ENCODE measurements at places on chromosomes 2 and 18.

DNA sequence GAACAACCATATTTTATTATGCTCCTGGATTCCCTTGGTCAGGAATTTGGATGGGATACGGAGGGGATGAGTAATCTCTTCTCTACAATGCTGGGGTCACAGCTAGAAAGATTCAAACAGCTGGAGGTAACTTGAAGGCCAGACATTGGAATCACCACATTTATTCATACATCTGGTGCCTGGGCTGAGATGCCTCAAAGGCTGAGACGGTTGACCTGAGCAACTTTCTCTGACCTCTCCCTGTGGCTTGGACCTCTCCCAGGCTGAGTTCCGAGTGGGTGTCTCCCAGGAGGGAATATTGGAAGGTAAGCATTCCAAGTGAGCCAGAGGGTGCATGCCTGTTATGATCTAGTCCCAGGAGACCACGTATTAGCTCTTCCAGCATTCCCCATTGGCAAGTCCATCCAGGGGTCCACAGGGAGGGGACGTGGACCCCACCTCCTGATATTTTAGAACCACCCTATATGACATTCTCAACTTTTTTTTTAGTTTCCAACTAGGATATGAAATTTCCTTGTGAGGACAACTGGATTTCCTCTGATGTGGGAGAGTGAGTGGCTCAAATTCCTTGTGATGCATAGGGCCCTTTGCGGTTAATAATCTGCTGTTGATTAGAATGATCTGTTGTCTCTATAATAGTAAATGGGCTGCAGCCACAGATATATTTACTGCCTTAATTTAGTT, 101.8 kb downstream of the MRPS9 start:
- DNase-seq, result no peak

DNA sequence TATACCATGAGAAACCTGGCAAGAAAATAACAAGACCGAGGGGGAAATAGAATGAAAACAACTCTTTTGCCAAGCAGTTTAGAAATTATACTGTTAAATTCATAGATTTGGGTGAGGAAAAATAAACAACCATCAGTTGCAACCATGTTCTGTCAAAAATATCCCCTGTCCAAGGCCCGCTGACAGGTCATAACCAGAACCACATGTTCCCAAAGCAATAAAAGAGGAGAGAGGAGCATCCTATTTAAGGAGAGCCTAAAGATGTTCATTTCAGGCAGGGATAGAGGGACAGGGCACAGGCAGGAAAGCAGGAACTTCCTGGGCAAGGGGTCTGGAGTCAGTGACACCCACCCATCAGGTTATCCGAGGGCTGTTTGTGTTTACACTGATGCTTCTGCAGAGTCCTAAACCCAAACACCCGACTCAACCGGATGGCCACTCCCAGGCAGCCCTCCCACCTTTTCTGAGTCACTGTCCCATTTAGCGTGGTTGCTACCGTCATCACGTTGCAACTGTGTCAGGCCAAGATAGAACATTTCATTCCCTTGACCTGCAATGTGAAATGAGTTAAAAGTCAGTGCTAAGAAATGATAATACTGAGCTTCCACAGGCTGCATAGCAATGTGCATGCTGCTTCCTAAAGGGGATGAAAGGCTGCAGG, 468.3 kb upstream of the RAB12 start:
- DNase-seq, result no peak

GRCh38 chr2:232894251-232894650, 24.2 kb downstream of the SNORC start:
- no peak for DNase-seq

DNA sequence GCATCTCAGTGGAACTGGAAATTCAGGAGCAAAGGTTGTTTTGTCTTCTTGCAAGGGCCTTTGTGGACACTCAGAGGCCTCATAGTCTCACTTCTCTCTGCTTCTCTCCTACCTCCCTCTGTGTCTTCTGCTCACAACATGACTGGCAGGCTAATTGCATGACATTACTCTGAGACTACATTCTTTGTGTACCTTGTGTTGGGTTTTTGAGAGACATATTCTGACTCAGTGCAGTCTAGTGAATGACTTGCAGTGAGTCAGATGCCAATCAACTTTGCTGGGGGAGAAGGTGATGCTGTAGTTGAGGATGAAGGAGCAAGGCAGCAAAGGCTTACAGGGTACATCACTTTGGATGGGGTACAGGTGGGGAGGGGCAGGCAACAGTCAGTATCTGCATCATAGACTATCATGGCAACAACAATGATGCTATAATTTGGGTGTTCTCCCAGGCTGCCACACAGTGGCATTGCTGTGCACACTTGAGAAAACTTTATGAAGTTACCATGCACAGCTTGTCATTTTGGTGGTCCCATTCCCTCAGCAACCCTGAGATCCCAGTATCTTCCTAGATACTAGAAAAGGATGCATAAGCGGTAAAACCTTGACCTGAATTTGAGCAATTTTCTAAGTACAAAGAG, 69.3 kb upstream of the SLC16A14 start:
- DNase-seq, result no peak

DNA sequence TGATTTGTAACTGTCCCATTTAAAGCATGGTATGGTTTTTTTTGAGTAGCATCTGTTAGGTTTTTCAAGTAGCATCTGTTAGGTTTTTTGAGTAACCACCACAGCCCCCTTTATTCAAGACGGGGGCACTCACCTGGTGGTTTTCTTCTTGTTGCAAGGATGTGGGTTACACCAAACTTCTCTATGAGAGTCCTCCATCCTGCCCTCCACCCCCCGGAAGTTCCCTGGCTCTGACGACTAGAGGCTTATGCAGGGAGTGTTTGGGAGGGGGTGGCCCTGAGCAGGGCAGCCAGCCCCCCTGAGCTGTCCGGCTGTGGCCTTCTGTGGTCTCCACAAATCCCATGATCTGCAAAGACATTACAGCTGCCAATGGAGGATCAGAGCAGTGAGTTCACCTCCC, 39.3 kb downstream of the MTCL1 start:
- DNase-seq, result no peak

GRCh38 chr2:40690525-40690924, 238.6 kb upstream of the SLC8A1 start:
- DNase-seq, result no peak

GRCh38 chr18:8351161-8351560, 258.1 kb upstream of the RAB12 start:
- DNase-seq, result no peak

GRCh38 chr2:212949786-212950185, 201.6 kb downstream of the IKZF2 start:
- DNase-seq, result no peak

DNA sequence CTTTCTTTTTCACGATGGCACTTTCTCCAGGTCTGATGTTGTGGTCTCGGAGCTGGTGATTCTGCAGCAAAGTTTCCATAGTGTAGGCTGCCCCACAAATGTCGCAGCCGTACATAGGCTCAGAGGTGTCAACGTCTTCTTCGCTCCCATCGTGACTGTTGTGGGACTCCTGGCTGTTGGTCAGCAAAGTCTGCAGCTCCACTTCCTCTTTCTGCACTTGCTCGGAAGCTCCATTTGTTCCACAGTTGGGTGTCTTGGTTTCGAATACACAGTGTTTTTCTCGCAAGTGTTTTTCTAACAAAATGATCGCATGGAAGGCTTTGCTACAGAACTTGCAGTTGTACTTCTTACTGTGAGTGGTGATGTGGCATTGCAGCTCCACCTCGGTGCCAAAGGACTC, 126.8 kb downstream of the ZNF521 start:
- DNase-seq, result no peak

- peak; percentile 5 for DNase-seq
These were observed 80.4 kb downstream of the CELF4 start for GRCh38 chr18:37484983-37485834.

- no peak for DNase-seq
These were observed 7.2 kb upstream of the RAB12 start for GRCh38 chr18:8602040-8602439.

DNA sequence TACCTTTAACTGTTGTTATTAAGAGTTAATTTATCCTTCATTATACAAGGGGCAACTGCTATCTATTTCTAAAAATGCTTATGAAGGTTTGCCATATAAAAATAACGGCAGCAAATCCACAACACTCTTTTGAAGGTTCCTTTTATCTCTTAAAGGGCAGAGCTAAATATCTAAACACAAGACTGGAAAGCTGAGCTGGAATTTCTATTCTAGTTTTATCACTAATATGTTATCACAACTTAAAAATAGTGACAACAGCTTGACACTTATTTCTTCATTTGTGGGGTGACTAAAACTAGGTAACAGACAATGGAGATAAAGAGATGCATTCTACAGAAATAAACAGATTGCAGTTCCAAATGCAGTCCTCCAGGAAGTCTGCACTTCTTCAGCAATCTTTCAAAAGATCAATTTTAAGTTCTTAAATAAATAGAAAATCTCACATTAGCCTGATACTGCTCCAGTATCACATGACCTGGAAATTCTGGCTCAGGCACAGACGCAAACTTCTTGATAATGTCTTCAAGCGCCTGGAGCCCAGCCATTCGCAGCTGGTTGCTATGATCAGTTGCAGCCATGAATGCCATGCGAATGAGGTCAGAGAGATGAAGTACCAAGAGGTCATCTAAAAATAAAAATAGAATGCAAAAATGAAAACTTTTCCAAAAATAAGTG, 54.0 kb upstream of the STRN start:
- no peak for DNase-seq

GRCh38 chr2:176774766-176775451, 437.7 kb upstream of the HNRNPA3 start:
- no peak for DNase-seq

GRCh38 chr2:59968441-59968840, 585.0 kb downstream of the BCL11A start:
- no peak for DNase-seq
